ENCODE measurements at places on chromosomes 1 and 21. TPM values are rescaled to one million over a fixed set of nuclear protein-coding genes. Genes with fewer than 3 reads are reported as not detected.
A peak's percentile ranks its signal among the peaks of the same experiment; 100 is the strongest.

HSF2BP gene
- total RNA-seq: 2.0 TPM

LRRC71 gene
- not detected for total RNA-seq

KCNN3 gene
- total RNA-seq: 2.4 TPM

OR10Z1 gene
- total RNA-seq: not detected

SYCP1 gene
- not detected for total RNA-seq

XCL1 gene
- total RNA-seq: not detected

MASP2 gene
- total RNA-seq: not detected

TRIM17 gene
- 1.6 TPM for total RNA-seq

C2CD4D gene
- total RNA-seq: under 0.01 TPM

GPR3 gene
- total RNA-seq: 0.41 TPM

PGBD5 gene
- 15.9 TPM for total RNA-seq

PRAMEF20 gene
- not detected for total RNA-seq

DNA sequence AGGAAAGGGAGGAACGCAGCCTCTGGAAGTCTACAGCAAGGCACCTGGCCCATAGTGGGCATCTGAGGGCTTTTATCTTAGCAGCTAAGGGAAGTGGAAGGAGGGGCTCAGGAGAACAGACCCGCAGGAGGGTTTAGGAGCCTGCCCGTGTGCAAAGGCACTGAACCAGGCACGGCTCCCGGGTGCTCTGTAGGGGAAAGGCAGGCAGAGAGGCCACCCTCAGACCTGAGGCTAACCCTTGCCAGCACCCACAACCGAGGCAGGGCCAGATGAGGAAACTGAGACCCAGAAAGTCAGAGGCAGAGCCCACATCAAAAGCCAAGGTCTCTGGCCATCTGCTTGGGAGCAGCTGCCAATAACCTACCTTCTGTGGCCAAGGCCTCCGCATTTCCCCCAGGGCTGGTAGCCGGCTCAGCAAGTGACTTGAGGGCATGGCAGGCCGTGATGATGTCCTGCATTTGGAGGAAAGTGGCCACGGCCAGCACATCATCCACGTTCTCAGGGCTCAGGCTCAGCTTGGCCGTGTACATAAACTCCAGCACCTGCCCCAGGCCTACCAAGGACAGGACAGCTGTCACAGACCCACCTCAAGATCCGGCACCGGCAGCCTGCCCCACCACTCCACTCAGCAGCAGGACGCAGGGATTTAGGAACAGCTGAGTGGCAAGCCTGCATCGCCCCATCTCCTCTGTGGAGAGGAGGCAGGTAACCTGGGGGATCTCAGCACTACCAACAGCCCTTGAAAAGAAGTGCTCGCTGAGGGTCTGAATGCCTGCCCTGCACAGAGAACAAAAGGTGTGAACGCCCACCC lies 29.1 kb downstream of the ZBTB17 start:
- DNase-seq: no peak

DNA sequence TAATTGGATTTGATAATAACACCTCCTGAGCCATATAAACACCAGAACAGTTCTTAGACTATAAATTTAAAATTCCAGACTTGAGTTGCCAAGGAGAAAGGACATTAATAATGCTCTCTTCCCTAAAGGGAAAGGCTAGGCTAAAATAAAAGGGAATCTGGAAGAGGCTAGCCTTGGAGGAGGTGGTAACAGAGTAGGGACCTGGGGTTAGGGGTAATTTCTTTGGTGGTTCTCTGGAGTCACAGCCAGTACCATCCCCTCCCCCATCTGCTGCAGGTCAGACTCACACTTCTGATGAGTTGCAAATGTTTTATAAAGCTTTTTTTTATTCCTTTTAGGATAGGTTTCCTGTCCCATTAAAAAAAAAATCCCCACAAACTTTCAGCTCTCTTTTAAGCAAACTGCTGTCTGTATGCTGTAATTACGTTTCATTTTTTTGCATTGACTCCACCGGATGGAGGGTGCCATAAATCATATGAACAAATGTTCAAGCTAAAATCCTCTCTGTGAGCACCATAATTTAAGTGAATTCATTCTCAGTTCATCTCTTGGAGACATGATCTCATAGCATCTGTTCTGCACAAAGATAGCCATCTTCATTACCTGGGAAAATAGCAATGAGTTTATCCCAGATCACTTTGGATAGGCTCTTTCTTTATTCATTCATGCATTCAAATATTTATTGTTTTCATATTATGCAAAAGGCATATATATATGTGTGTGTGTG lies 379.6 kb downstream of the TTLL7 start:
- DNase-seq: no peak

GRCh38 chr1:56278061-56278460 lies 301.3 kb downstream of the PLPP3 start:
- DNase-seq: no peak

GRCh38 chr1:171245458-171246064 lies 2.7 kb upstream of the FMO1 start:
- peak; percentile 17 for DNase-seq

DNA sequence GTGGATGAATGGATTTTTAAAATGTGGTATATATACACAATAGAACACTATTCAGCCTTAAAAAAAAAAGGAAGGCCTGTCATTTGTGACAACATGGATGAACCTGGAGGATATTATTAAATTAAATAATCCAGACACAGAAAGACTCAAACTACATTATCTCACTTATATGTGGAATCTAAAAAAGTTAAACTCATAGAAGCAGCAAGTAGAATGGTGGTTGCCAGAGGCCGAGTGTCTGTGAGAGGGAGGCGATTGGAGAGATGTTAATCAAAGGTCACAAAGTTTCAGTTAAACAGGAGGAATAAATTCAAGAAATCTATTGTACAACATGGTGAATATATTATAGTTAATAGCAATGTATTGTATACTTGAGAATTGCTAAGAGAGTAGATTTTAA lies 39.7 kb downstream of the ZC3H11B start:
- no peak for DNase-seq

DNA sequence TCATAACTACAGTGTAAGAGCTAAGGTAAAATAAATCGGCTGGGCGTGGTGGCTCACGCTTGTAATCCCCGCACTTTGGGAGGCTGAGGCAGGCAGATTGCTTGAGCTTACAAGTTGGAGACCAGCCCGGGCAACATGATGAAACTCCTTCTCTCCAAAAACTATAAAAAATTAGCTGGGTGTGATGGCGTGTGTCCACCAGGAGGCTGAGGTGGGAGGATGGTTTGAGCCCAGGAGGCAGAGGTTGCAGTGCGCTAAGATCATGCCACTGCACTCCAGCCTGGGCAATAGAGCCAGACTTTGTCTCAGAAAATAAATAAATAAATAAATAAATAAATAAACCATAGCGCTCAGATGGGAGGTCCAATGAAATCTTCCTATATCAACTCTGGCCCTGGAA lies 16.7 kb upstream of the FAM110D start:
- no peak for DNase-seq

DNA sequence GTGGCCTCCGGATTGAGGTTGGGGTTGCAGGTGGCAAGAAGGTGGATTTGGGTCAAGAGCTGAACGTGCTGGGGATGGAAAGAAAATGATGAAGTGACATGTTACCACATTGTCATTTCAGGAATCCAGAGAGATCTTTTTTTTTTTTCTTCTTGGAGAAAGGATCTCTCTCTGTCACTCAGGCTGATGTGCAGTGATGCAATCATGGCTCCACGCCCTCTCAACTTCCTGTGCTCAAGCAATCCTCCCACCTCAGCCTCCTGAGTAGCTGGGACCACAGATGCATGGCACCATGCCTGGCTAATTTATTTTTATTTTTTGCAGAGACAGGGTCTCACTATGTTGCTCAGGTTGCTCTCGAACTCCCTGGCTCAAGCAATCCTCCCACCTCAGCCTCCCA lies 80.6 kb downstream of the GON4L start:
- DNase-seq: no peak

GRCh38 chr1:178020968-178021640 lies 51.2 kb upstream of the SEC16B start:
- no peak for DNase-seq

- DNase-seq: no peak
Measured at GRCh38 chr1:6521536-6521935, 30.1 kb upstream of the PLEKHG5 start.

DNA sequence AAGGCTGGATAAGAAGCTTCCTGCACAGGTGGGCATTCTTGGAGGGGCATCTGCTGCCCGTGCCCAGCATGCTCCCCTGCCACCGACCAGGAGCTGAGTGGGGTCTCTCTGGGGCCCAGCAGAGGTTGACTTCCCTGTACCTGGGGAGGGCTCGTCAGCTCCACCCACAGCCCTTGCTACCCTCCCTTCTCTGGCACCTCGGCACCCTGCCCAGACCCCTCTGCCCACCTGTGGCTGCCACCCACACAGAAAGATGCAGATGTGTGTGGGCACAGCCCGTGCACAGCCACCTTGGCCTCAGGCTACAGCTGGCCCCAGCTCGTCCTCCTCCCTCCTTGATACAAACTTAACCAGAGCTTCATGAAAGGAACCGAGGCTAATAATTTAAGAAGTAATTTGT lies 241.2 kb upstream of the VAMP3 start:
- DNase-seq: no peak

DNA sequence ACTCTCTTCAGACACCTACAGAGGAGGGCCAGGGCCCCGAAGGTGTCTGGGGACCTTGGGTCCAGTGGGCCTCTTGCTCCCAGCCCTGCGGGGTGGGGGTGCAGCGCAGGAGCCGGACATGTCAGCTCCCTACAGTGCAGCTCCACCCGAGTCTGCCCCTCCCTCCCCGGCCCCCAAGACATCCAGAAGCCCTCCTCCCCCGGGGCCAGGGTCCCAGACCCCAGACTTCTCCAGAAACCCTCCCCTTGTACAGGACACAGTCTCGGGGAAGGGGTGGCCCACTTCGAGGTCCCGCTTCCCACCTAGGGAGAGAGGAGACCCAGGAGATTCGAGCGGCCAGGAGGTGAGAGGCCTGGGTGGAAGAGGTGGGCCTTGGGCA lies 3.7 kb downstream of the ADAMTSL4 start:
- no peak for DNase-seq

DNA sequence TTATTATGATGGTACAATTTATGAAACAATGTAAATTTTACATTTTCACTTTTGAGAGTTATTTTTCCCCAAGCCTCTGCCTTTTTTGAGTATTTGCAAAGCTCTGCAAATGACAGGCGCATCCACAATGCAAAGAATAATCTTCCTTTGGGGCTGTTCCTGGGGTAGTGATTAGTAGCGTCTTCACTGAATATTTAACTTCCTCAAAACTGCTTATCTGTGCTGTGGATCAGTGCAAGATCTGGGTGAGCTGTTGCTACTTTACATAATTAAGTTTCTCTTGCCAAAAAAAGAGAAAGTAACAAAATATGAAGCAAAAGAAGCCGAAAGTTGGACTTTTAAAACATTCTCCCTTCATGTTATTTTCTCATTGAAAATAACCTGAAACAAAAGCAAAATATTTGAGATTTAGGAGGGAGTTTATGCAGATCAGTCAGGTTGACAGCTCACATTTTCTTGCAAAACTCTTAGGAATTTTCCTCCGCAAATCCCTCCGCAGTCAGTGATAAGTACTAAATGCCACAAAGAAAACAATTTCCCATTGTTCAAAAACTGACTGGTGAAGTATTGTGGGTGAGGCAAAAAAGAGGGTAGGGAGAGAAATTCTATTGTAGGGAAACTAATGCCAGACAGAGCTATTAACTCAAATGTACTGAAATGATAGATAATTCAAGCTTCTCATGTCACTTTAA lies 276.4 kb upstream of the B3GALT2 start:
- DNase-seq: no peak

GRCh38 chr1:228744356-228744755 lies 9.1 kb downstream of the RHOU start:
- DNase-seq: no peak

GRCh38 chr1:149962039-149962647 lies 25.5 kb upstream of the MTMR11 start:
- peak; percentile 21 for DNase-seq

- no peak for DNase-seq
Measured at GRCh38 chr1:94804442-94804837, 15.7 kb upstream of the SLC44A3 start.

DNA sequence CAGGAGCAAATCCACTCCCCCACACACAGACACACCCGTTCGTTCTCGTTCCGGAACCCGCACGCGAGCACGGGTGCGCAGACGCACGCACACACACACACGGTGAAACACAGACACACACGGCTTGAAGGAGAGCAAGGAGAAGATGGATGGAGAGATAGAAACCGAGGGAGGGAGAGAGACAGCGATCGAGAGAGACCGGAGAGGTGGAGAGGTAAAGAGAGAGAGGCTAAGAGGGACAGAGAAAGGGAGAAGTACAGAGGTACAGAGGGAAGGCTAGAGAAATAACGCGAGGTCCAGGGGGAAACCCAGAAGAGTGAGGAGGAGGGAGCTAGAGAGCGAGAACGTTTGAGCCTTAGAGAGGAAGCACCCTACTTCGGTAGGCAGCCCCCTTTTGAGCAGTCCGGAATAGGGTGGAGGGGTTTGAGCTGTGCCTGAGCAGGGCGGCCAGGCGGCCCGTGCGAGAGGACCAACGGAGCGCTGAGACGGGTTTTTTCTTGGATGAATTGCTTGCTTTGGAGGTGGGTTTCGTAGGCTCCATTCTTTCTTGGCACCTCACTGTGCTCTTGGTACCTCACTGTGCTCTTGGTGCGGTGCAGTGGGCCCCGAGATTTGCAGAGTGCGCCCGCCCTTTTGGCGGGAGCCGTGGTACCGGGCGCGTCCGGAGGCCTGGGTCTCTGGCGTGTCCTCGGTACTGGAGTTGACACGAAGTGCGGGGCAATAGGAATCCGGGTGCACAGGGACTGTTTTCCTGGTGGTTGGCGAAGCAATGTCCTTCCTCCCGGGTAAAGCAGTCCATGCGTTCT lies 88.4 kb upstream of the RHOU start:
- no peak for DNase-seq

DNA sequence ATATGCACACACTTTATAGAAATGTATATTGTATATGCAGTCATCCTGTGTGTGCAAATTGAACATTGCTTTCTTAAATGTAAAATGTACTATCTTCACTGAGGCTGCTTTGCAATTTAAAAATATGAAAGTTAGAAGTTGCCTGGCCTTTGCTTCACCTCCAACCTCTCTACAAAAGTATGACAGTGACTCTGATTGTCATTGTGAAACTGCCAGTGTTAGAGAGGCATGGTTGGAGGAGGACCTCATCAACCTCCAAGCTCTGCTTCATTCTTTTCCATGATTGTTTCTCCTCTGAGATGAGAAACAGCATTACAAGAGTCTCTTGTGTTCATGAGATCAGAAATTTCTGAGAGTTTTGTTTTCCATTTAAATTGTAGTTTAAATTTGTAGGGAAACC lies 185.5 kb downstream of the ZC3H11B start:
- DNase-seq: no peak

- no peak for DNase-seq
Measured at GRCh38 chr1:223835754-223836153, 10.0 kb downstream of the TP53BP2 start.

Data from frontal cortex (tissue), 4 donors.